CD4-positive, alpha-beta T cell treated with Interleukin-6 at 100 ng/mL for 8 hours (primary cell): ENCODE measurements at places on chromosomes 7 and 10.

- no peak for DNase-seq
Measured at GRCh38 chr10:92756201-92757065, 66.7 kb downstream of the HHEX start.

DNA sequence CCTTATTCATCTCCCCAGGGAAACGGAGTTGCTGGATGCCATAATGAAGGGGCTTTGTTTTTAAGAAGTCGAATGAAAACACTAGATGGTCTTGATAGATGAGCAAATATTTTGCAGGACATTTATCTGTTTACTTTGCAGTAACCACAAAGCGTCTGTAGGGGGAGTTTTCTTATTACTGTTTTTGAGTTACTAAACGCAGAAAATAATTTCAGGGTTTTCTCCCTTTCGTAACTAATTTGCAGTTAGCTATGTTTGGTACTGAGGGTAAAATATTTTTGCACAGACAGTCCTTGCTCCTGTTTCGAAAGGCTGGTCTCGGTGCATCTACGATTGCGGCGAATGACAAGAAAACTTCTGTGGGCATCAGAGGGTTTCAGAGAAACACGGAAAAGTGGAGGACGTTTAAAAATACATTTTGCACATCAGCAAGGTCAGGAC lies 505.6 kb upstream of the MKI67 start:
- DNase-seq, result no peak

- no peak for DNase-seq
Measured at GRCh38 chr7:22385326-22385725, 28.4 kb upstream of the RAPGEF5 start.

- no peak for DNase-seq
Measured at GRCh38 chr7:109696723-109697122, 1127.0 kb downstream of the DNAJB9 start.

DNA sequence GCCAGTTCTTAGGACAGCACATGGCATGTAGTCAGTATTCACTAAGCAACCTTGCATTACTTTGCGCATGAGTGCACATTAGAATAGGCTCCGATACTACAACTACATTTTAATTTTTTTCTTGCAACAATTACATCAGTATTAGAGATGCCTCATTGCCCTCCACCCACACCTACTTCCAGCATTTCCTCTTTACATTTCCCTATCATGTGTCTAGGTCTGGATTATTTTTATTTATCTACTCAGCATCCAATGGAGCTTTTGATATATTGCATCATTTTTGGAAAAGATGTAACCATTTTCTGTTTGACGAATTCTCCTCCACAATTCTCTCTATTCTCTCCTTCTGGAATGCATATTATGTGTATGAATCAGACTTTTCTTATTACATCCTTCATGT lies 258.2 kb upstream of the GLI3 start:
- DNase-seq, result no peak

GRCh38 chr7:45662018-45662417 lies 87.8 kb downstream of the ADCY1 start:
- no peak for DNase-seq

GRCh38 chr7:46811529-46811928 lies 770.4 kb downstream of the TNS3 start:
- DNase-seq, result no peak
